ENCODE measurements at places on chromosomes 12 and 14. TPM values are rescaled to one million over a fixed set of nuclear protein-coding genes. Genes with fewer than 3 reads are reported as not detected.

DNA sequence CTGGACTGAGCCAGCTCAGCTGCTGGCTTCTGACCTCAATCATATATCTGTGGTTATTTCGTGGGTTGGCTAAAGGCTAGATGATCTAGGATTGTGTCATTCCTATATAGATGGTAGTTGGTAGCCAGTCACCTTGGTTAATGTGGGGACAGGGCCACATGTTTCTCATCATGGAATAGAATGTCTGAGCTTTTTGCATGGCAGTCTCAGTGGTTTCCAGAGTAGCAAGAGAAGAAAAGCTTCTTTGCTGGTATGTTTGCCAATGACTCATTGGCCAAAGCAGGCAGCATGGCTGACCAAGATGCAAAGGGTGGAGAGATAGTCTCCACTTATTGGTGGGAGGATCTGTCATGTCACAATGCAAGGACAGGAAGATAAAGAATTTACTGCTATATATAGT, 746.4 kb upstream of the FLRT2 start:
- DNase-seq = no peak

- no peak for DNase-seq
Observed at GRCh38 chr14:88729159-88729558, 63.6 kb downstream of the EML5 start.

GRCh38 chr14:37036669-37037341, 135.6 kb downstream of the SLC25A21 start:
- DNase-seq = peak; percentile 33

Gene DIO2
- total RNA-seq = not detected

GRCh38 chr14:49447540-49448107, 138.6 kb downstream of the RPS29 start:
- DNase-seq = no peak

DNA sequence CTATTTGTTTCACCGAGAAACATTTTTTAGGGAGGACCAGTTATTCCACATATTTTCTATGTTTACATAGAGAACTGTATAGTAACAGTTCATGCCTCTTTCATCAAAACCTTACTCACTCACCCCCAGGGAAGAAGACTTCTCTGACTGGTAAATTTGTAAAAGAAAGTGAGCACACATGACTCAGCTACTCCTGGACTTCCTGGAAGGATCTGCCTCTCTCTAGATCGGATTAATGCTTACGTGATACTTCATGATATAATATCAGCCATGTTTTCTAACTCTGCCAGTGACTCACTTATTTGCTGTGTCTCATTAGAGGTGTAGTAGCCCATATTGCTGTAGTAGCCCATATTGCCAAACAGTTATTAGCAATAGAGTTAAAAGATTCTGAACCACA, 494.3 kb upstream of the ATXN7L3B start:
- DNase-seq = no peak

DNA sequence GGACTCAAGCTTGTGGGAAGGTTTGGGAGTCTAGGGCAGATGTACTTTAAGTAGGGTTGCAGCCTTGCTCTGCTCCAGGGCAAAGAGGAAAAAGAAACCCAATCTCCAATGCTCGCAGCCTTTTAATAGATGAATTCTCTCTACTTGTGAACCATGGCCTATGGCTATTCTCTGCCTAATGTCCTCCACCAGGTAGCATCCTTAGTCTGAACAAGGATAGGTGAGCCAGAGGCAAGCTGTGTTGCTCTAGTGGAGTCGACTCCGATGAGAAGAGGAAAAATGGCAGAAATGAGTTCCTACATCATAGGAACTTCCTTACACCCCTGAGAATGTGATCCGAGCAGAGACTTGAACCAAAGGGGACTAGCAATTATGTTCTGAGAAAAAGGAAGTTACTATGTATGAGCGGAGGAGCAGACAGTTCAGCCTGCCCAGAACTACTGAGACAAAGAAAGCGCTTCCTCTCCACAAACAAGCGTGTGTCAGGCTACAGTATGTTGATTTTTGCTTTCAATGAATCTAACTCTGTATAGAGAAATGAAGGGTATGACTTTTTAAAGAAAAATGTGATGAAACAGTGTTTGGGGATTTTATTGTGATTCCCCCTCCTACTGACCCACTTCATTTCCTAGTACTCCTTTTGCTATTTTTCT, 153.6 kb upstream of the ARID2 start:
- DNase-seq = no peak

Gene PTCSC3
- not detected for total RNA-seq

Gene KRT6A
- total RNA-seq = not detected

DNA sequence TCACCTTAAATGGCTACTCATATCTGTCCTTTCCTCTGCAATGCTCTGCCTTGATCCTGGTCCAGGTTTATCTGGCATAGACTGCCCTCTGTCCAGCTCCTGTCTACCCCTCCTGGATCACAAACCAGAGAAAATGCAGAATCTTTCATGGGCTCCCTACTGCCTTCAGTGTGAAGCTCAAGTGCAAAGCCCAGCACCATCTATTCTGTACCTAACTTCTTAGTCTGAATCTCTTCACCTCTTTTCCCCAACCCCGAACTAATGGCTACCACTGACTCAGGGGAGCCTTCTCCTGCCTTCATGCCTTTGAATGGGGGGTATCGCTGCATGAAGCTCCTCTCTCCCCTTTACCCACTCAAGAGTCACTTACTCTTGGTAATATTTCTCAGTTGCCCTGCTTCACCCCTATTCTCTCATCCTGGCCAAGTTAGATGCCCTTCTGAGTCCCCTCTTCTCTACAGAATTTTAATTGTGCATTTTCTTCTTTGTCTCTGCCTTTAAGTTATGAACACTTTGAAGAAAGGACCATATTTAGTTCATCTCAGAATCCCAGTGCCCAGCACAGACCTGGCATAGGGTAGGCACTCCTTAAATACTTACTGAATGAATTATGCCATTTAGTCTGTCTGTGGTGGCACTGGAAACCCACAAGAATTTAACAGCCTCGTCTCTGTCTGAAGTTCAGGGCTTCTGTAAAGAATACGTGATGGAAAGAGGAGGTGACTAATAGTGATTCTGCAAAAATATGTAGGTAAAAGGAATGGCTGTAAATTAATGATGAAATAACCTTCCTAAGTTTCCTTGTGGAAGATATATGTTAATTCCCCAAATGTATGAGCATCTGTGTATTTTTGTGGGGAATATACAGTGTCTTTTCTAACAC, 191.3 kb upstream of the AMIGO2 start:
- DNase-seq = no peak

GRCh38 chr12:44574586-44574985, 301.5 kb downstream of the NELL2 start:
- no peak for DNase-seq

Gene RD3L
- not detected for total RNA-seq

Gene CLEC4D
- total RNA-seq = not detected

DNA sequence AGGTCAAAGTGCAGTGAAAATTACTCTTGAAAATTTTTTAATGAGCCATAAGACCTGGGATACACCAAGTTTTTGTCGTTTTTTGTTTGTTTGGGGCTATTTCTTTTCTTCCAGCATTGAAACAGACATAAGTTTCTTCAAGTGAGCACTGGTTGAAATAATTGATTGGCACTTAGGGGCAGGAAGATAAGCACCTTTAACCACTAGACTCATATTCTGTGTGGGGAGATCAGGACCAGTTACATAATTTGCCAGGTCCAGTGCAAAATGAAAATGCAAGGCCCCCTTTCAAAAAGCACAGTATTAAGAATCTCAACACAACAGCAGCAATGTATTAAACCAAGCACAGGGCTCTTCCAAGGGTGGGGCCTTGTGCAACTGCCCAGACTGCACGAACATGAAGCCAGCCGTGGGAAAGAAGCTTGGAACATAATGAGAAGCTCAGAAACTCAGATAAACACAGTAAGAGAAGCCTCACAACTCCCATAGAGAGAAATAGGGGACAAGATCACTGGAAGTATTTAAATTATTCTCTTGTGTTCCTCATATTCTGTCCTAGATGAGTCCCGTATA, 3.2 kb upstream of the TCP11L2 start:
- no peak for DNase-seq

GRCh38 chr14:36275741-36276140, 44.7 kb downstream of the MBIP start:
- no peak for DNase-seq

Gene CCDC197
- not detected for total RNA-seq

Gene GLIPR1L2
- not detected for total RNA-seq

- DNase-seq = no peak
Observed at GRCh38 chr14:21494902-21495762, 16.0 kb downstream of the METTL3 start.

DNA sequence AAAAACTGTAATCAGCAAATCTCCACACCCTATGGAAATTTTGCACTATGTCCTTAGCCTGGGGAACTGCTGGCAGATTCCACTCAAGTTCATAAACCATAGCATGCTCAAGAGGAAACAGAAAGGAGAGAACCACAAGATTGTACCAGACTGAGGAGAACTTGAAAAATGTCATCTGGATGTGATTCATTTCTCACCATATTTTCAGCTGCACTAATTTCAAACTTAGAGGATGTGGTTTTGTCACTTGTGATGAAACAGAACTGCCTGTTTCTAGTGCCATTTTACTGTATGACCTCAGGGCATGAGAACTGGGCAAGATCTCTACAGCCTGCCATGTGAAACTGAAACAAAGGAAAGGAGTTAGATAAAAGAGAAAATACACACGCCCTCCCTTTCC, 1493.1 kb upstream of the FLRT2 start:
- DNase-seq = no peak

GRCh38 chr14:44168566-44168965, 338.5 kb downstream of the FSCB start:
- DNase-seq = no peak

GRCh38 chr12:62098132-62098531, 162.1 kb upstream of the USP15 start:
- DNase-seq = no peak

Gene MSRB3
- 1.4 TPM for total RNA-seq
